ENCODE measurements at places on chromosomes 16 and 17.

GRCh38 chr17:74467221-74467951, 952 bp downstream of the CD300A start:
- no peak for DNase-seq

DNA sequence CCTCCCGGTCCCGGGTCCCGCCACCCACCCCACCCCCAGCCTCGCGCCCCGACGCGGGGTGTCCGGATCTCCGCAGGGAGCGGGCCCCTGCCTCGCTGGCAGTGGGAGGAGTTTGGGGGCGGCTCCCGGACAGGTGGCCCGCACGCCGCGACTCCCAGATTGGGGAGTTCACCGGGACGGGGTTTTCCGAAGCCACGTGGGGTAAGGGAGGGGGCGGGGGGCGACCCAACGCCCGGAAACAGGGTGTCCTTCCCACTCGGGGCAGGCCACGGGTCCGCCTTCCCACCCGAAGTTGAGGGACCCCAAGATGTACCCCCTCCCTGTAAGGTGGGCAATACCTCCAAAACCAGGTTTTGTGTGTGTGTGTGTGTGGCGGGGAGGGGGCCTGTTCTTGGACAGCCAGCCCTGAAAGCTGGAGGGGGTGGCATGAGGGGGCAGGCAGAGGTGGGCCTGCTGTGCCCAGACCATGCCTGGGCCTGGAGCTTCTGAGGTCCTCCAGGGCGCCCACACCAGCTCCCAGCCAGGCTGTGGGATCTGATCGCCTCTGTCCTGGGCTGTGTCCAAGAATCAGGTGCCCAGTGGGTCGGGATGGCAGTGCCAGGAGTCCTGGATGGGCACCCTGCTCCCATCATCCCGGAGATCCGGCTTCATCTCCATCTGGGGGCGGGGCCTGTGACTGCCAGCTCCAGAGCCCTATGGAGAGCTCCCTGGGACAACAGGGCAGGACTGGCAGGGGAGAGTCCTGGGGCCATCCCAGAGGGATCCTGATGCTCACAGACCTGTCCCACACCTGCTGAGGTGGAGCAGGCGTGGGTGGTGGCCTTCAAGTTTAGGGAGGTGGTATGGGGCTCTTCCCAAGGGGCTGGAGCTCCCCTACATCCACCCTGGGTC, 767 bp downstream of the SYNGR2 start:
- DNase-seq, result peak; percentile 44

- peak; percentile 85 for DNase-seq
Observed at GRCh38 chr17:7237761-7238419, 1.4 kb downstream of the PHF23 start.

DNA sequence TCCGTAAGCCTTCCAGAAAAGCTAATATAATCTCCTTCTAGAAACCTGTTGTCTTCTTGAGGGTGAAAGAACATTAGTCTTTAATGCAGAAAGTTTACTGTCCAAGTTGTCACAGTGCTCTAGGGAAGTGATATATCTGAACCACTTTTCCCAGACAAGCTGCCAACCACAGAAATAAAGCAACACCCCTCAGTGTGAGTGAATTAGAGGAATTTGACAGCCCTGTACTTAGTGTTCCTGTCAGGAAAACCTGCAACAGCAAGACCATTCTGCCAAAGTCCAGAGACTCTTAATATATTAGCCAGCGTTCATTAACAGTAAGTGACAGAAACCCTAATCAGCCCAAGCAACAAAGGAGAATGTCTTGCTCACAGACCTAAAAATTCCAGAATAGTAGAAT, 137.7 kb downstream of the KATNIP start:
- DNase-seq, result no peak

GRCh38 chr16:89738072-89738377, 16.7 kb downstream of the ZNF276 start:
- DNase-seq, result no peak

- no peak for DNase-seq
Observed at GRCh38 chr17:77363821-77364361, 223.1 kb downstream of the SEC14L1 start.

- DNase-seq, result no peak
Observed at GRCh38 chr16:88871349-88871702, 4.9 kb upstream of the PABPN1L start.
